A549 treated with RU486 at 1 μM for 4 hours (cell line): ENCODE measurements at places on chromosomes 5 and 9. TPM values are rescaled to one million over a fixed set of nuclear protein-coding genes. Genes with fewer than 3 reads are reported as not detected.

Gene SRD5A1
- total RNA-seq = 15.5 to 33.2 TPM (median 31.1 TPM) in 5 replicates

Gene ANKRD31
- total RNA-seq = 0.05 to 0.07 TPM (median 0.06 TPM) in 4 of 5 replicates, not detected in the other

Gene TMEFF1
- 0.30 to 1.6 TPM (median 1.3 TPM) in 5 replicates for total RNA-seq

Gene DMGDH
- not detected in 5 replicates for total RNA-seq

Gene QRFP
- not detected in 5 replicates for total RNA-seq

Gene FSTL4
- 1.9 to 4.8 TPM (median 3.5 TPM) in 5 replicates for total RNA-seq

Gene NR5A1
- total RNA-seq = 0.03 to 0.05 TPM in 2 of 5 replicates, not detected in the others

Gene SEMA6A
- 0.02 to 0.18 TPM (median 0.15 TPM) in 5 replicates for total RNA-seq

Gene MYO10
- total RNA-seq = 49.4 to 64.3 TPM (median 61.7 TPM) in 5 replicates

Gene ALDH1A1
- total RNA-seq = 4,031 to 6,339 TPM (median 5,381 TPM) in 5 replicates

Gene ISL1
- not detected in 5 replicates for total RNA-seq

Gene SPATA31E1
- total RNA-seq = not detected in 5 replicates

Gene TXNDC15
- 47.3 to 57.7 TPM (median 50.1 TPM) in 5 replicates for total RNA-seq

Gene PDLIM7
- total RNA-seq = 72.7 to 114 TPM (median 102 TPM) in 5 replicates

Gene C9
- total RNA-seq = not detected in 5 replicates

Gene STKLD1
- total RNA-seq = 0.08 to 1.4 TPM (median 0.67 TPM) in 5 replicates

Gene TIMD4
- 0.76 to 1.8 TPM (median 1.3 TPM) in 5 replicates for total RNA-seq

Gene SLC6A3
- total RNA-seq = 0.07 to 0.37 TPM (median 0.14 TPM) in 4 of 5 replicates, not detected in the other

Gene NOXA1
- total RNA-seq = 1.1 to 2.4 TPM (median 1.7 TPM) in 5 replicates

Gene RNF44
- 27.4 to 45.9 TPM (median 39.2 TPM) in 5 replicates for total RNA-seq

Gene SH3TC2
- total RNA-seq = 0.24 to 0.64 TPM (median 0.56 TPM) in 5 replicates

Gene NEURL1B
- total RNA-seq = 2.1 to 3.5 TPM (median 2.7 TPM) in 5 replicates

Gene STC2
- 45.6 to 73.3 TPM (median 56.2 TPM) in 5 replicates for total RNA-seq

Gene C9orf50
- total RNA-seq = 0.14 TPM in 1 of 5 replicates, not detected in the others

Gene SPATA31C1
- total RNA-seq = not detected in 5 replicates

Gene RASGEF1C
- 0.12 to 0.22 TPM (median 0.15 TPM) in 3 of 5 replicates, not detected in the others for total RNA-seq

Gene CACNA1B
- total RNA-seq = 0.02 to 0.08 TPM (median 0.05 TPM) in 5 replicates

Gene PCDHA13
- total RNA-seq = 0.06 to 0.09 TPM in 2 of 5 replicates, not detected in the others

Gene LIX1
- not detected in 5 replicates for total RNA-seq

Gene PKD2L2
- total RNA-seq = not detected in 5 replicates

Gene KCNV2
- not detected in 5 replicates for total RNA-seq

Gene FBXL17
- 4.2 to 7.1 TPM (median 6.1 TPM) in 5 replicates for total RNA-seq

Gene PCDHA6
- 0.05 to 0.06 TPM (median 0.05 TPM) in 3 of 5 replicates, not detected in the others for total RNA-seq

Gene SPINK6
- 0.31 to 0.52 TPM (median 0.37 TPM) in 4 of 5 replicates, not detected in the other for total RNA-seq

Gene OTP
- total RNA-seq = 0.08 to 0.19 TPM (median 0.13 TPM) in 4 of 5 replicates, not detected in the other

Gene PCSK5
- total RNA-seq = 0.81 to 1.2 TPM (median 1.0 TPM) in 5 replicates

Gene BTNL3
- not detected in 5 replicates for total RNA-seq
